ENCODE measurements at places on chromosomes 16 and 17.

GRCh38 chr17:54972406-54973138 lies 4.0 kb downstream of the STXBP4 start:
- no peak for DNase-seq

- DNase-seq = no peak
Measured at GRCh38 chr16:54049591-54050458, 236.8 kb downstream of the IRX3 start.

- peak; percentile 30 for DNase-seq
Measured at GRCh38 chr17:80984749-80985148, 6.9 kb upstream of the CHMP6 start.

- DNase-seq = peak; percentile 76
Measured at GRCh38 chr17:12180644-12181261, 160.1 kb downstream of the MAP2K4 start.

GRCh38 chr17:61486135-61487120 lies 34.2 kb downstream of the TBX4 start:
- peak; percentile 20 for DNase-seq

DNA sequence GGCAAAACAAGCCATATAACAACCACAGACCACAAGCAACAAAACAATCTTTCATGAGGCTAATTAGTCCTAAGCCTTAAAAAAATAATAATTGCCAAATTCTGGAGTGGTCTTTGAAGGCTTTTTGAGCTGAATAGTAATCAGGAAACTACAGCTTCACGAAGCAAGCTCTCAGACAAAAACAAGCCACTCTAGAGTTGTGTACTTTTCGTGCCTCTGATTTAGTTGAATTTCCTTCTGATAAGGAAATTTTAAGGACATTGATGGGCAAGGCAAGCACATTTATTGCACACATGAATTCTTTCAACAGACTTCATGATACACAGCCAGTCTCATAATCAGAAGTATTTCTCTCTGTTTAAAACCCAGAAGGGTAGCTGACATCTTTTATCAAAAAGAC lies 130.8 kb upstream of the IRX3 start:
- no peak for DNase-seq

GRCh38 chr16:67910158-67910557 lies 17.1 kb downstream of the PSKH1 start:
- peak; percentile 90 for DNase-seq

Measured in tongue (tissue), 3 donors.